RCC 7860 (cell line): ENCODE measurements at places on chromosomes 1 and 21.

DNA sequence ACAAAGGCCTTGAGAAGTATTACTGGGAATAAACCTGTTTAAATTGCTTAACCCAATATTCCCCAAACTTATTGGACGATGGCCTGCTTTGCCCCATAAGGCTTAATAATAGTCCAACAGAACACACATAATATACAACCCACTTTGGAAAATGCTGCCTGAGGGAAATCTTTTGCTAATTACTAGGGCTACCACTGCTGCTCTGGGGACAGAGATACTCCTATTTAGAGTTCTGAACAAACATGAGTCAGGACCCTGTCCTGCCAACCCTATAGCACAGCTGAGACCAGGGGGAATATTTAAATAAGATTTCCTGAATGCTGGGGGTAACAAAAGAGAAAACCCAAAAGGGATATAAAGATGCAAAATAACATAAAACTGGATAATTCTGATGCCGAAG, 139.1 kb downstream of the BRINP2 start:
- no peak for DNase-seq

GRCh38 chr1:202007304-202007703, 3.1 kb upstream of the ELF3 start:
- DNase-seq, result no peak

DNA sequence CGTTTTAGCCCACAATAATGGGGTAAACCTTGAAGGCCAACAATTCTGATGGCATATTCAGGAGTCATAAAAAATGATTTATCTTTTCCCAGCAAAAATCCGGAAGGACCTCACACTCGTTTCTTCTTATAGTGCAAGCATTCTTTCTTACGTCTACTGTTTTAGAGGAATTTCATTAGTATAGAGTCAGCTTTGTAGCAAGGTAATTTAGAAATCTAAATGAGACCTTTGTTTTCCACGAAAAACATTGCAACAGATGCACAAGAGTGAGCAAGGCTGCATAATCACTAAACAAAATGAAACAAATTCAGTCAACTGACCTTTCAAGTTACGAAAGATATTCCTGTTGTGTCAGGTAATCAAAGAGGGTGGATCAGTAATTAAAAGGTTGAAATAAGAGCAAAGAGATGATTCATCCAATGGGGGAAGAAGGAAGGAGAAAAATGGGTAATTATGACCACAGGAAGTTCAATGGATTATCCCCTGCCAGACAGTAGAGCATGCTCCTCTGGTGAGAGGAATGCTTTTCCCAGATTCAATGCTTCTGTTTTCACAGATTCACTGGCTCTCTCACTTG, 560 bp upstream of the CSDE1 start:
- no peak for DNase-seq

DNA sequence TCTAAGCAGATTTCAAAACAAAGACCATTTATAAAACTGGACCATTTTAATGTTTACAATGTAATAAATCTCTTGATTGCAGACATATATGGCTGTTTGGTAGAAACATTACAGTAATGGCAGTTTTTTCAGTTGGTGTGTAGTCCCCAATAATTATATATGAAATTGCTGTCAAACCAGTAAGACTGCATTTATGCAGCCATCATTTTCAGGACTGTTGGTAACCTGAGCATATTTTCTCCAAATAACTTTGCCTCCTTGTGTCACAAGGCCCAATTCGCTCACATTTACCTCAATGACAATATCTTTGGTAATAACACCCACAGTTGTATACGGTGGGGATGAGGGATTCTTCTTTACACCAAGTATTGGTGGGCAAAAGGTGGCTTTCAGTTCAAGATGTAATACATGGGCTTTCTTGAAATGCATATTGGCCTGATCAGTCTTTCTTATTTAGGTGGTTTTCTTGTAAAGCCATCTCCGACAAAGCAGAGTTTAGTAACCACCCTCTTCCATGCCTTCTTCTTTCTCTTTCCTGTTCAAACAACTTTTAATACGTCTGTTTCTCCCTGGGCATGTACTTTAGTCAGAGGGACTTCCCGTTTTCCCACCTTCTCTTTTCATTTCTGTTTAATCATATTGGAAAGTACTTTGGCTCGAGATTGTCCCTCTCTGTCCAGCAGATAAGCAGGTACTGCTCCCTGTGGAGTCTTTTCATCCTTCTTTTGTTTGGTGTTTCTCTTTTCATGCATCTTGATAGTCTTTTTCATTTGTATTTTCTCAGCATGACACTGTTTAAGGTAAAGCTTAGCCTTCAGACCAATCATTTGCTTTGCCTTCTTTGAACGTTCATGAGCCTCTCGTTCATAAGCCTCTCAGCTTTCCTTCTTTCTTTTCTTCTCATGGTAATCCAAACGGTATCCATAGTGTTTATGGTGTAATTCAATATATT, 30.4 kb downstream of the ATP2B4 start:
- DNase-seq, result no peak

GRCh38 chr1:229420765-229421164, 13.1 kb downstream of the ACTA1 start:
- DNase-seq, result no peak

DNA sequence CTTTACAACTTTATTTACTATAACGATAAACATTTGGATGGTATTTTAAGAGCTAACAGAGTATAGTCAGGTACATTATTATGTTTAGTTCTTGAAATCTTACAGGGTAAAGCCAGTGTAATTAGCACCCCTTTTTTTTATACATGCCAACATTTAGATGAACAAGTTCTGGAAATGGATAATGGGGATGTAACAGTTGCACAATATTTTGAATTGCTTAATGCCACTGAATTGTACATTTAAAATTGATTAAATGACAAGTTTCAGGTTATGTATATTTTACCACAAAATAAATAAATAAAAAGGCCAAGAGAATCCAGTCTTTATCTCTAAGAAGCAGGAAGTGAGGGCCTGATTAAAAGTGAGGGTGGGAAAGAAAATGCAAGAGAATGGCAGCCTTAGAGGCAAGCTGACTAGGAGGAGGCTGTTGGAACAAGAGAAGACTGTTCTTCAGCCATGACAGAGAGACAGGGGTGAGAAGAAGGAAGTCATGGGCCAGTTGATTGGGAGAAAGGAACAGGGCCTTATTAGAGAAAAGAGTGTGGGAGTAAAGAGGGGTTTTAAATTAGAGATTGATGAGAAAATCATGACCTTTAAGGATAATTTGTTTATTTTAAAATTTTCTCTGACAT, 49.9 kb upstream of the TNFSF18 start:
- DNase-seq, result no peak

DNA sequence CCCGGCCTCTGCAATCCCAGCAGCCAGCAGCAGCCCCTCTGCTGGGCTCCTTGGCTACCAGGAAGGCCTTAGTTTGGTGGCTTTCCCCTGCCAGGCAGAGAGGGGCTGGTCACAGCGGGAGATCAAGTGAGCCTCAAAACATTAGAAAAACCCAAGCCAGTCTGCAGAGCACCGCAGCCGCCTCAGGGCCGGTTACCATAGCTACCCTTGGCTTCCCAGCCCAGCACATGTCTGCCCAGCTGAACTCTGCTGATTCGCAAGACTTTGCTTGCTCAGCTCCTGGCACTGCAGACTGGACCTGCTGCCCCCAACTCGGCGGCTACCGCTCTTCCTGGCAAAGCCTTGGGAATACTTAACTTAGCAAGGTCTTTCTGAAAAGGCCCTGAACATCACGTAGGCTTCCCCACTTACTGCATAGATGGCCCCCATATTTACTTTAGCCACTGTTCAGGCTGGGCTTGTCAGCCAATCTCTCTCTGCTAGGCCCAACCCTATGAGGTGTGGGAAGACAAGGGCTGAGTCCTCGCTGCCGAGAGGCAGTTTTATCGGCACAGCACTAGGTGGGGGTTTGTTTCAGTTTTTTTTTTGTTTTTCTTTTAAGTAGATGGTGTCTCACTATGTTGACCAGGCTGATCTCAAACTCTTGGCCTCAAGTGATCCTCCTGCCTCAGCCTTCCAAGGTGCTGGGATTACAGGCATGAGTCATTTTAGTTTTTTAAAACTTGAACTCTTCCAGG, 28.6 kb upstream of the PLEKHG5 start:
- no peak for DNase-seq

DNA sequence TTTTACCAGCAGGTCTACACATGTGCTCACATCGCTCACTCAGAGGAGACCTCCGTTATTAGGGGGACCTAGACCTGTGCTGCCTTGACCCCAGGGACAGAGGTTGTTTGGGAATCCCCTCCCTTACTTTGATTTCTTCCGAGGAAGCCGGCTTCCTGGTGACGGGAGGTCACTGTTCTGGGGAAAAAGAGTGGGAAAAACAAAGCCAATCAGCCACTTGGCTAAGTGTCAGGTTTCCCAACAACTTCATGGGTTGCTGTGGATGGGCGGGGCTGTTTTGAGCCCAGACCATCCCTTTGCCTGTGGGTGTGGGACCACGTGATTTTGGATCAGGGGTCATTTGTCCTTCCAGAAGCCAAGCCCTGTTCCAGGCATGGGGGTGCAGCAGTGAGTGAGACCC, 7.1 kb upstream of the KCNAB2 start:
- DNase-seq, result no peak

- peak; percentile 96 for DNase-seq
Measured at GRCh38 chr1:203673550-203674411, 47.1 kb downstream of the ATP2B4 start.

DNA sequence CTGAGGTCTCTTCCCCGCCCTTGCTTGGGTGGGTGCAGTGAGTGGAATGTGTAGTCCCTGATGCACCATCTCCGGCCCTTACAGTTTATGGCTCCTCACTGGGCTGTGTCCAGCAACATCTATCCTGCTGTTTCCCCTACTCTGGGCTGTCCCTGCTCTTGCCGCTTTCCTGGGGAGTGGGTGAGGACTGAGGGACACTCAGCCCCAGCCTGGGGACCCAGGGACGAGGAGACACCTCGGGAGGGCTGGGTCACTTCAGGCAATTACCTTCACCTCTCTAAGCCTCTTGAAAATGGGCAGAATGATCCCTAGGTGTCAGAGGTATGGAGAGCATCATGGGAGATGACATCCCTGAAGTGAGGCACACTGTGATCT, 13.6 kb upstream of the LRP8 start:
- no peak for DNase-seq

GRCh38 chr1:37310064-37310463, 164.3 kb upstream of the ZC3H12A start:
- DNase-seq, result no peak

DNA sequence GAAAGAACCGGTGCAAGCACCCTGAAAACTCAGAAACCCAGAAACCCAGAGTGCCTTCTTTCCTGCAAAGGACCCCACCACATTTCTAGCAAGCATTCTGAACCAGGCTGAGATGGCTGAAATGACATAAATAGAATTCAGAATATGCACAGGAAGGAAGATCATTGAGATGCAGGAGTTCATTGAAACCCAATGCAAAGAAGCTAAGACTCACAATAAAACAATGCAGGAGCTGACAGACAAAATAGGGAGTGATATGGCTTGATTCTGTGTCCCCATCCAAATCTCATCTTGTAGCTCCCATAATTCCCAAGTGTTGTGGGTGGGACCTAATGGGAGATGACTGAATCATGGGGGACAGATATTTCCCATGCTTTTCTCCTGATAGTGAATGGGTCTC, 22.8 kb upstream of the SGIP1 start:
- DNase-seq, result no peak

DNA sequence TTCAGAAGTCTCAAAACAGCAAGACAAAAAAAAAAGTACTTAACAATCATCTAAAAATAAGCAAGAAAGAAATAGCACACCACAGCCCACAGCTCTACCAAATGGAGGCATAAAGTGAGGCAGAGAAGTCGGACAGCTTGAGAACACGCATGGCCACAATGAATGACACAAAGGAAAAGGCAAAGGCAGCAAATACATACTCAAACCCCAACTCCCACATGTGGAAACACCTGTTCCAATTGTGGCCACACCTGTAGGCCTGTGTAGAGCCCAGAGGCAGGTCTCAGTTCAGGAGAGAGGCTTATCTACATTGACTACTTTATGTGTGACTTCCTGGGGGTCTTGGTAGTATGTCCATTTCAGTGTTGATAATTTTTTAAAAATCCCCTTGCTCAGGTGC, 543.5 kb downstream of the LMO4 start:
- DNase-seq, result no peak

GRCh38 chr1:37477946-37478345, 3.6 kb downstream of the ZC3H12A start:
- no peak for DNase-seq
